ENCODE measurements at places on chromosomes 16 and 17.

DNA sequence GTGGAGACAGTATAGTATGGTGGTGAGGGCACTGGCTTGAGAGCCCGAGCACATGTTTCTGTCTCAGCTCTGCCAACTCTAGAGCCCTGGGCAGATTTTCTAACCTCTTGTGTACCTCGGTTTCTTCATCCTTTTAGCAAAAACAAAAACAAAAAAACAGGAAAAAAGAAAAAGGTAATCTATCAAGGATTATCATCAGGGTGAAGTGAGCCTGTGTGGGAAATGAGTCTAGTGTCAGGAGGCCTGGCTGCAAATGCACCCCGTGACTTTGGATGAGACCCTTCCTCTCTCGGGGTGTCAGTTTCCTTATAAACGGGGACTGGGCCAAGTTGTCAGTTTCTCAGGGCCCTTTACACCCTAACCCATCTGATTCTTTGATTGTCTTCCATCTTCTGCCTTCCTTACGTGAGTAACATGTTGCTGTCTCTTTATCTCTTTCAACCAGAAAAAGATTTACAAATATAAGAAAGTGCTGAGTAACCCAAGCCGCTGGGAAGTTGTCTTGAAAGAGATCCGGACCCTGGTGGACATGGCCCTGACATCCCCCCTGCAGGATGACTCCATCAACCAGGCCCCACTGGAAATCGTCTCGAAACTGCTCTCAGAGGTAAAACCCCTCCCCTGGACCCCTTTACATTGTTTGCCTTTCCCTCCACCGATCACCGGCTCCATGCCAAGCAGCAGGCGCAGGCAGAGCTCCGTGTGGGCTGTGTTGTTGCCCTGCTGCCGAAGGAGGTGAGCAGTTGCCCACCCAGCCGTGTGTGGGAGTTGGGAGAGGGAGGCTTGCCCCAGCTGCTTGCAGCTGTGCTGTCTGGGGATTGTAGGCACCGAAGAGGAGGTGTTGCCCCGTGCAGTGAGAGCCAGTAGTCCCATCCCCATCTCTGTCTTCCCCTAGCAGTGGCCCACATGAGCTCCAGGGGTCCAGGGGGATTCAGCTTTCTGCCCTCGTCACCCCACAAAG is 127.1 kb upstream of the PLCG2 start:
- DNase-seq, result no peak

- no peak for DNase-seq
These were observed 43.0 kb downstream of the TRARG1 start for GRCh38 chr17:1322480-1322879.

- DNase-seq, result peak; percentile 47
These were observed 20.4 kb downstream of the OTOA start for GRCh38 chr16:21684199-21684598.

- no peak for DNase-seq
These were observed 36.9 kb downstream of the SLC47A1 start for GRCh38 chr17:19570544-19571062.

GRCh38 chr17:49546546-49547535 is 28.8 kb upstream of the NXPH3 start:
- DNase-seq, result no peak

- no peak for DNase-seq
These were observed 714 bp downstream of the SLC38A8 start for GRCh38 chr16:84041881-84042280.

DNA sequence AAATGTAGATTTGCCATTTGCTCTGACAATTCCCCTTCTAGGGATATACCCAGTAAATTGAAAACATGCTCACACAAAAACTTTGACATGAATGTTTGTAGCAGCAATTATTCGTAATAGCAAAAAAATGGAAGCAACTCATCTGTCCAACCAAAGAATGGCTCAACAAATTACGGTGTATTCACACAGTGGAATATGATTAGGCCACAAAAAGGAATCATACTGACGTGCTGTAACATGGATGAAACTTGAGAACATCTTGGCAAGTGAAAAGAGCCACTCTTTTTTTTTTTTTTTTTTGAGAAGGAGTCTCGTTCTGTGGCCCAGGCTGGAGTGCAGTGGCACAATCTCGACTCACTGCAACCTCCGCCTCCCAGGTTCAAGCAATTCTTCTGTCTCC is 24.1 kb upstream of the SPNS3 start:
- DNase-seq, result no peak

GRCh38 chr17:67208232-67208631 is 36.8 kb downstream of the HELZ start:
- no peak for DNase-seq

GRCh38 chr17:6506679-6507231 is 49.6 kb downstream of the PITPNM3 start:
- no peak for DNase-seq

DNA sequence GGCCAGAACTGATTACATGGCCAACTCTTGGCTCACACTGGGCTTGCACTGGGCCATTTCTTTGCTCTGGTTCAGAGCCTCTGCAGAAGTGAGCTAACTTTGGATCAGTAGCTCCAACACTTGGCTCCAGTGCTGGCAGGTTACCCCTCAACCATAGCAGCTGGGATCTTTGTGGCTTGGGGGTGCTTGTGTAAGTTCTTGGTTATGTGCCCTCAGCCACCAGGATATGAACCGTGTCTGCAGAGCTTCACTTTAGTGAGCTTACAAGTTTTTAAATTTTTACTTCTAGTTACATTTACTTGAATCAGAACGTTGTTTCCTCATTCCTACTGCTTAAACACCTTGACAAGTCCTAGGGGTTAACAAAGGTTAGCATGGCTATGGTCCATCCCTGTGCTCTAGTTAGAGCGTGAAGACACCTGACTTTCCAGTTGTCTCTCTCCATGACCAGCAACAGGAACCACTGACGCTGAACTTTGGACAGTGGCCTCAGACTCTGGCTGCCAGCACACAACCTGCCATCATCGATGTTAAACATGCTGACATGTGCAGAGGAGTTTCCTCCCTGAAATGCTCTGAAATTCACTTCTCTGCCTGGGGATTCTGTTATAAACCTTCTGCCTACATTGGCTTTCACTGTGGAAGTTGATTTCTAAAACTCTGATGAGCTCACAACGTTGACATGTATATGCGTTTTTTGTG is 4.1 kb downstream of the PDF start:
- DNase-seq, result no peak

DNA sequence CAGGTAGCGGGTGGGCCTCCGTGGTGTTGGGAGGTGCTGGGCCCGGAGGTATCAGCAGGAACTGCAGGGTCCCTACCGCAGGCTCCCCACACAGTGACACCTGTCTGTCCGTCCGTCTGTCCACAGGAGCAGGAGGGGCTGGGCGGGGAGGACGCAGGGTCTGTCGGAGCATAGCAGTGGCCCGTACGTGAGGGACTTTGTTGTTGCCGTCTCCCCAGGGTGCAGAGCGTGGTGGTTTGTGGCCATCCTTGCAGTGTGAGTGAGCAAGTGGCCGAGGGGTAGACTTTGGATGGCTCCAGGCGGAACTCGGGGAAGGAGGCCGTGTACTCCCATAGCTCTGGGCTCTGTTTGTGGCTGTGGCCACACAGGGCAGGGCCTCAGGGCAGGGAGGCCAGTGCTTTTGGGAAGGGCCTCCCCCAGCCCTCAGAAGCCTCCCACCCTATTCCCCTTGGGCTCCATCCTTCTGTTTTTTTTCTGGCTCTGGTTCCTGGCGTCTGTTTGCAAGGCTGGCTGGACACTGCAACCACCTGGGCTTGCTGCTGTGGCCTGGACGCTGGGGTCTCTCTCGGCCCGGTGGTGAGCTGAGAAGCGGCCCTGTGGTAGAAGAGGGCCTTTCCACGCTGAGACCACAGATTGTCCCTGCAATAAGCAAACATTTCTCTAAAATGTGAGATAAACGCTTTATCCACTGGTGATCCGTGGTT is 41.0 kb upstream of the ZNF750 start:
- no peak for DNase-seq

GRCh38 chr16:28859326-28859725 is 4.3 kb upstream of the SH2B1 start:
- DNase-seq, result no peak

- DNase-seq, result no peak
These were observed 8.8 kb downstream of the CDC27 start for GRCh38 chr17:47180337-47180736.

DNA sequence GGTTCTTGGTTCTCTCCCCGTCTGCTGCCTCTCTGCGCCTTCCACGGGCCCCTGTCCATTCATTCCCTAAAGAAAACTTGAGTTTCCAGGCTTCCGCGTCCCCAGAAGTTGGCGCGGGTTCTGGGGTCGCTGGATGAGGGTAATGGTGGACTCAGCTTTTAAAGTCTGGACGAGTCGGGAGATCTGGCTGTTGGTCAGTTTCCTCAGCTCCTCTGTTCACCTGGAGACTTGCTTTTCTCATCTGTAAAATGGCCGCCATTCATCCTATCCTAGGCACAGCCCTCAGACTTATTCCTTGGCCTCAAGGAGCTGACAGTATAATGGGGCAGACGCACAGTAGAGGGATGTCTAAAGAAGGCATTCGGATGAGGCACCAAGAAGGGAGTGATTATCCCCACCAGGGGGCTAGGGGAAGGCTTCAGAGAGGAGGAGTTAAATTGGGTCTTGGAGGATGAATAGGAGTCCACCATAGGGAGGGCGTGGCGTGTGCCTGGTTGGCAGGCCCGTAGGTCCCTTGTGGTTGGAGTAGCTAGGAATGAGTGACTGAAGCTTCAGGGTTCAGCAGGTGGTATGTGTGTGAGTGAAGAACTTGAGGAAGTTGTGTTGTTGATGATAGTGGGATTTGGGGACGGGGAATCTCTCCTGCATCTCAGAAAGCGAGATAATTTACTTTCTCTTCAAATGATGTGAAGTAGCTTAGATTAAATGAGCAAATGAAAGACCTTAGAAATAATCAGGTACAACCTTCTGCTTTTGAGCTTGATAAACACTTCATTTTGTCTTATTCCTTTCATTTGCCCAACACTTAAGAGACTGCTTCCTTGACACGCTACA is 652 bp downstream of the VPS35L start:
- DNase-seq, result no peak

GRCh38 chr17:80675438-80676095 is 130.9 kb downstream of the RPTOR start:
- no peak for DNase-seq

DNA sequence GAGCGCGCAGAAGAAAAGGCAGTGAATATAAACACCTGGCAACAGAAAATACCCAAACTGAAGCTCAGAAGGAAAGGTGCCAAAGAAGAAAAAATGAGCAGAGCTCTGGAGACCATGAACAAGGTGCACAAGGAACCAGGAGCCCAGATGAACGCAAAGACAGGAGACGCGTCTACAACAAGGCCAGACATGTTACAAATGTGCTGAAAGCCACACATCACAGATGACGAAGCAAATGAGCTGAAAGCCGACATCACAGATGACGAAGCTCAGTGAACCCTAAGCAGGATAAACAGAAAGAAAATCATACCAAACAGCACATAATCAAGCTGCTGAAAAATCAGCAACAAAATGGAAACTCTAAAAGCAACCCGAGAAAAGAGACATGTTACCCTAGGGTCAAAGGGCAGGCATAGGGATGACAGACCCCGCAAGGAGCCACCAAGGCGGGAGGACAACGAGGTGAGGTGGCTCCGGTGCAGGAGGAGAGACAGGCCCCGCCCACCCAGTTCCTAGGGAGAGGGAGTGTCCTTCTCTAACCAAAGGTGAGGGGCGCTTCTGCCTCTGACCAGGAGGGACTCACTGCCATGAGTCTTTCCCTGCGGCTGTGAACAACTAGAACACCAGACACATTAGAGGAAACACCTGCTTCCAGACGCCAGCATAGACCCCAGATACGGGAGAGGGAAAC is 39.1 kb downstream of the CCDC57 start:
- DNase-seq, result no peak

- DNase-seq, result no peak
These were observed 22.0 kb upstream of the GINS2 start for GRCh38 chr16:85710732-85711131.

DNA sequence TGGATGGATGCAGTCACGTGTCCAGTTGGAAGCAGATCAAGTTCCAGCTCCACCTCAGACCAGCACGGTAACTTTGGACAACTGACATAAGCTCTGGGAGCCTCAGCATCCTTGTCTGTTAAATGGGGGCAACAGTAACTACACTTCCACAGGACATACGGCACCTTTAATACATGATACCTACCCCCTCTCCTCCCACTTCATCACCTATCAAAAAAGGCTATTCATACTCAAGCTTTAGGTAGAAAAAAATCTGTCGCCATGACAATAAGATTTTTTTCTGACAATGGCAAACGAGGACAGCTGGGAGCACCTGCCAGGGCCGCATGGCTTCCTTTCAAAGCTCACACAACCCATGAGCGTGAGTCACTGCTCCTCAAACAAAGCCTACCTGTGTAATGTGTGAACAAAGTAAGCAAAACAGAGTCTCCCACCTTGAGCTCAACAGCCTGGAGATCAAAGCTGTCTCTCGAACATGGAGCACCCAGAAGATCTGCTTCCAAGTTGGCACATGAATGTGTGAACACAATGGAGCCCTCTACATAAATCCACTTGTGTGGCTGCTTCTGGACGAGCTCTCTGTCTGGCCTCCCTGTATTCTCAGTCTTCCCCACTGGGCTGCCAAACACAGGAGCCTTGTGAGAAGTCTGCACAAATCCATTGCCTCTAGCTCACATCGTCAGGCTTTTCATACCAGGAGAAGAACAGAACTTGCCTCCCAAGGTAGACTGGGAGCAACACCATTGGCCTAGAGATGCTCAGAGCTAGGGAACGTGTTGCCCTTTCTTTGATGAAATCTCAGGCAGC is 459.7 kb downstream of the SOX9 start:
- peak; percentile 94 for DNase-seq

- DNase-seq, result peak; percentile 85
These were observed 12.7 kb upstream of the ARHGAP23 start for GRCh38 chr17:38415250-38416194.

DNA sequence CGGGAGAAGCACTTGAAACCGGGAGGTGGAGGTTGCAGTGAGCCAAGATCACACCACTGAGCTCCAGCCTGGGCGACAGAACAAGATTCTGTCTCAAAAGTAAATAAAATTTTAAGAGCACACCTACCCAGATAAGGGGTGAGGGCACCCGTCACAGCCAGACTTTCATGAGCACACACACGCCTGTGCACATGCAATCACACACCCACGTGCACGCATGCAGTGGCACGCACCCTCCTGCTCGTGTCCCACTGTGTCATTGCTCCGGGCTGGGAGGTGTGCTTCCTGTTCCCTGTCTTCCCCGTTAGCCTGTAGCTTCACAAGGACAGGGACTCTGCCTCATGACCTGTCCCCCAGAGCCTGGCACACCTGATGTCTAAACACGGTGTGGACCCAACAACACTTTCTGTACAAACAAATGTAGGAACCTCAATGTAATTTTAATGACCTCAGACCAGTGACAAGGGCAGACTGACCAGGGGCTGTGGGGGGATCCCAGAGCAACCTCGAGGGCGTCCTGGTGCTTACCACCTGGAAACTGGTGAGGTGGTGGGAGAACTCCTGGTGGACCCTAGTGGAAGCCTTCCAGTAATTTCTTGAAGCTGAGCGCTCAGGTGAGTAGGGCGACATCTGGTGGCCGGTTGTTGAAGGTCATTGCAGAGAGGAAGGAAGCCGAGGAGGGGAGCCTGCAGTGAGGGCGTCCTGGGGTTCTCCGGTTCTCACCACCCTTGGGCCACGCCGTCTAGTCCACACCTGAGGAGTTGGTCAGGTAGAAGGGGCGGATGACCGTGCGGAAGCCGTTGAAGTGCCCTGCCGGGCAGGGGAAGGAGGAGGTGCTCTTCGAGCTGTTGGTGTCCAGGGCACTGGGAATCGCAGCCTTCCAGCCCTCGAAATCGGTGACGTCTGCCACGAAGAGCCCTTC is 8.6 kb downstream of the LGALS3BP start:
- peak; percentile 53 for DNase-seq

Data from NCI-H2029 (cell line).